ENCODE measurements at places on chromosomes 2 and 18.

DNA sequence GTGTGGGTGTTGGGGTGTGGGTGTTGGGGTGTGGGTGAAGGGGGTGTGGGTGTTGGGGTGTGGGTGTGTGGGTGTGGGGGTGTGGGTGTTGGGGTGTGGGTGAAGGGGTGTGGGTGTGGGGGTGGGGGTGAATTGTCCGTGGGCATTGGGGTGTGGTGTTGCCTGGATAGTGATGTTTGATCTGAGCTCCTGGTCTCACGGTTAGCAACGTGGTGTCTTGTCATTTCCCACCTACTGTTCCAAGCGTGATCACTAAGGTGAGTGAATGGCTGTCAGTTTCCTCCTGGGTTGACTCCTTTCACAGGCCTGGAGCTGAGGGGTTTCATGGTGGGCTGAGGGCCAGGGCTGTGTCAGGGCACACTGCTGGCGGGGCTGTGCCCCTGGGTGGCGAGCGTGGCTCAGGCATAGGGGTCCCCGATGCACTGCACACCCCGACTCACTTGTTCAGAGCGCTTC lies 27.2 kb downstream of the RTP5 start:
- no peak for DNase-seq

DNA sequence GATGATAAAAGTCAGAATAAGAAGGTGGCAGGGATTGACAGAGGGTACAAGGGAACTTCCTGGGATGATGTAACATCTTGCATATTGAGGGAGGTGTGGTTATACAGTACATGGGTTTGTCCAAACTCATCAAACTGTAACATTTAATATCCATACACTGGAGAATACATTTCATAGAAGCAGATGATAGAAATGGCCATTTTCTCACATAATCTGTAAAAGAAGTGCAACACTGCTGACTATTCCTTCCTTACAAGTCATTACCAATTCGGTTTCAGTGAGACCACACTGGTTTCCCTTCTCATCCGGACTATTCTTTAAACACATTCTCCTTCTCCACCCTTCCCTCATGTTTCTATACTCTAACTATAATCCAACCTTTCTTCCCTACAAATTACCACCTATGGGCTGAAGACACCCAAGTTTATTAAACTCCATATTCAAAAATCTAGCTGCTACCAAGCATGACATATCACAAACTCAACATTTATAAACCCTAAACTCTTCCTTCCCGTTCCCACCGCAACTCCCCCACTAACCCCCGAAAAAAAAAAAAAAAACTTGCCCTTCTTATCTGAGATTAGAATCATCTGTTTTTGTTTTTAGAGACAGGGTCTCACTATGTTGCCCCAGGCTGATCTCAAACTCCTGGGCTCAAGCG lies 1.6 kb downstream of the COX7A2L start:
- DNase-seq = no peak

DNA sequence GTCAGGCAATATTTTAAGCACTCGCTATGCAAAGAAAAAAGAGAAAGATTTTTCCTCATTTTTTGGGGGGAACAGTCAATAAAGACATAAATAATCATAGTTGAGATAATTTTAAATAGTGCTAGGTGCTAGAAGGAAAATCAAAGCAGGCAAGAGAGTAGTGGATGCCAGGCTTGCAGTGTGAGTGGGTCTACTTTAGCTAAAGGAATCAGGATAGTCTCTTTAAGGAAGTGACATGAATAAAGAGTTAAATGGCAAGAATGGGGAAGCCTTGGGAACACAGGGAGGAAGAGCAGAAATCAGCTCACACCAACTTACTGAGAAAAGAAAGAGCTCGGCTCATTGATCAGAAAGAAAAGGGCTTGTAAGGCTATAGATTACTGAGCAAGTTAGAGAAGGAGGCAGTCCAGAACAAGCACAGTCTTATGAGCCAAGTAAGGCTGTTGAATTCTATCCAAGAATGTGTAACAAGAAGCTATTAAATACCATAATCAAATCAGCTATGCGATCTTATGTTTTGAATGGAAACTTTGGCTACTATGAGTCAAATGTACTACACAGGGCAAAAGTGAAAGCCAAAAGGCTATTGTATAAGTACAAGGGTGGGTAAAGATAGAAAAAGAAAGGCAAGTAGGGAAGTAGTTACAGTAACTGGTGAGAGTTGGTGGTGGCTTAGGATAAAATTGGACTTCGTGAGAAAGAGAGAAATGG lies 833.8 kb upstream of the PIK3C3 start:
- no peak for DNase-seq

DNA sequence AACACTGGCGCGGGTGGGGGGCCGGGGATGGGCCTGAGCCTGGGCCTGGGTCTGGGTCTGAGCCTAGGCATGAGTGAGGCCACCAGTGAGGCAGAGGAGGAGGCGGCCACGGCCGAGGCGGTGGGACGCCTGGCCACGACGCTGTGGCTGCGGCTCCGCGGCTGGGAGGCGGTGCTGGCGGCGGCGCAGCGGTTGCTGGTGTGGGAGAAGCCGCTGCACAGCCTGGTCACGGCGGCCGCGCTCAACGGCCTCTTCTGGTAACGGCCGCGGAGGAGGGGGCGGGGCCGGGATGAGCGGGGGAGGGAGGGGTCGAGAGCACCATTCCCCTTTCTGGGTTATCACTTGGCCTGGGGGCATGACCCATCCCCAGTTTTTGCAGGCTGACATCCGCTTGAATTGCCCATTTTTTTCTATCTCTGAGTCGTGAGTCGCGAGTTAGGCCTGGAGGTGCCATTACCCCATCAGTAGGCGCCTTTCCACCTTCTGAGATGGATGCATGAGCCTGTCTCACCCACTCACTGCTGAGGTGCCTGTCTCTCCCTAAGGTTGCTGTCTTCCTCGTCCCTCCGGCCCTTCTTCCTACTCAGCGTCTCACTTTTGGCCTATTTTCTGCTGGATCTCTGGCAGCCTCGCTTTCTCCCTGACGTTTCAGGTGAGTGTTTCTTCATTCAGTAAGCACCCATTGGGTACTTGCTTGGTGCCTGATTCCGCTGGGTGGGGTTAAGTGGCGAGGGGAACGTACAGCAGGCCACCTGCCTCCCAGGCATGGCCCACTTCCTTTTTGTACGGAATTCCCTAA lies 501 bp downstream of the RETREG2 start:
- peak; percentile 27 for DNase-seq

GRCh38 chr2:188678882-188679281 lies 295.3 kb upstream of the COL3A1 start:
- no peak for DNase-seq

GRCh38 chr2:184849516-184849915 lies 251.2 kb downstream of the ZNF804A start:
- DNase-seq = no peak

DNA sequence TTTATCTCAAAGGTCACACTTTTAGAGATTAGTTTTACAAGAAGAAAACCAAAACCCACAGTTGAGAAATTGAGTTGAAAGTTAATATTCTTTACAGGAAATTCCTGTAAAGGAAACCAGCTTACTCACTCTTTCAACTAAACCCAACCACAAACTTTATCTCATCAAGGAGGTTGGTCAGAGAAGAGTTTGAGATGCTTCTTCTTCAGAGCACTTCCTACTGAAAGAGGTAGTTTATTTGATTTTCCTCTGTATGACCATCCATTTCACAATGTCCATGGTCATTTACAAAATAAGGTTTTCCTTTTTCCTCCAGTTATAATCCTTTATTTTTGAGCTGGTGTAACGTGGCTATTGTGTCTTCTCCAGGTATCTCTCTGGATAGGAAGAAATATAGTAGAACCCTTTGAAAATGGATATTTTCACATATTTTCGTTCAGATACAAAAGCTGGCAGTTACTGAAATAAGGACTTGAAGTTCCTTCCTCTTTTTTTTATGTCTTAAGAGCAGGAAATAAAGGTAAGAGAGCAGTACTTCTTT lies 4.5 kb upstream of the IL18RAP start:
- no peak for DNase-seq

GRCh38 chr2:121041516-121041915 lies 243.5 kb downstream of the TFCP2L1 start:
- no peak for DNase-seq

All from T47D (cell line).